SJSA1 (cell line): ENCODE measurements at places on chromosomes 16 and 17. TPM values are rescaled to one million over a fixed set of nuclear protein-coding genes. Genes with fewer than 3 reads are reported as not detected.
A peak's percentile ranks its signal among the peaks of the same experiment; 100 is the strongest.

- no peaks in the 10 kb centered on the region for H3K36me3 ChIP-seq
- H3K4me3 ChIP-seq: no peak overlapping the region
- H3K27ac ChIP-seq: no peak overlapping the region
- DNase-seq: no peak
Observed at GRCh38 chr17:78510141-78511075, 66.8 kb downstream of the DNAH17 start.

GRCh38 chr17:58330997-58331814, 2.6 kb upstream of the TSPOAP1 start:
- no peaks in the 10 kb centered on the region for H3K36me3 ChIP-seq
- H3K4me3 ChIP-seq: peak overlapping the region; percentile 4; the same call in 1 of the 2 replicates
- peaks cover 17% of the 10 kb centered on the region for H3K27me3 ChIP-seq
- DNase-seq: no peak

DNA sequence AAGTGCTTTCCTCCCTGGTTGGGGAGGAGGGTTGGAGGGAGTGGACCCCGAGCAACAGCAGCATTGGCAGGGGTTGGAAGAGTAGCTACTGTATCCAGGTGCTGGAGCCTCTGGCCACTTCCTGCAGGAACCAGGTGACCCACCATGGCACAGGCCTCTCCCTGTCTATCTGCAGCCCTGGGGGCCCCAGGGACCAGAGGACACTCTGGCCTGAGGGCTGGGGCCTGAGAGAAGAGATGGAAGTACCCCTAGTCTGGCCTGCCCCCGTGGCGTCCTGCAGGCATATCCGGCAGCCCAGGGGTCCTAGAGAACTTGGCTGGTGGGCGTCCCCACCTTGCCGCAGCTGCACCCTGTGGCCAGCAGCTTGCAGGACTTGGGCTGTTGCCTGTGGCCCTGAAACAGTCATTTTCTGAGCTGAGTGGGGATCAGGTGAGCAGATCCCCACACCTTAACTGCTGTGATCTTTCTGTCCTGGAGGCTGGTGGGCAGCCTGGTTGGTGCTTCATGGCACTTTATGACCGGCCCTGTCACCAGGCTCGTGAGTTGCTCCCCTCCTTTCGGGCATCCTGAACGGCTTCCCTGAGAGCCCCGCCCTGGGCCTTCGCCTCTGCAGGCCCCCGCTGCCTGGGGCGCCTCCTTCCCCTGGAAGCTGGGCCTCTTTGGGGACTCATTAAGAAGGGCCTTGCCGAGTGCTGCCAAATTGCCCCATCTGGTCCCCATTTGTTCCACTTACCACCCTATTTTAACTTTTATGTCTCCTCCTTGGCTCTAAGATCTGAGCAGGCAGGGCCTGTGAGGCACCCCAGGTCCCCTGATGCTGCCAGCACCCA, 298.6 kb downstream of the SEC14L1 start:
- H3K4me3 ChIP-seq: no peak overlapping the region
- peaks cover 34% of the 10 kb centered on the region for H3K36me3 ChIP-seq
- no peak for DNase-seq

DNA sequence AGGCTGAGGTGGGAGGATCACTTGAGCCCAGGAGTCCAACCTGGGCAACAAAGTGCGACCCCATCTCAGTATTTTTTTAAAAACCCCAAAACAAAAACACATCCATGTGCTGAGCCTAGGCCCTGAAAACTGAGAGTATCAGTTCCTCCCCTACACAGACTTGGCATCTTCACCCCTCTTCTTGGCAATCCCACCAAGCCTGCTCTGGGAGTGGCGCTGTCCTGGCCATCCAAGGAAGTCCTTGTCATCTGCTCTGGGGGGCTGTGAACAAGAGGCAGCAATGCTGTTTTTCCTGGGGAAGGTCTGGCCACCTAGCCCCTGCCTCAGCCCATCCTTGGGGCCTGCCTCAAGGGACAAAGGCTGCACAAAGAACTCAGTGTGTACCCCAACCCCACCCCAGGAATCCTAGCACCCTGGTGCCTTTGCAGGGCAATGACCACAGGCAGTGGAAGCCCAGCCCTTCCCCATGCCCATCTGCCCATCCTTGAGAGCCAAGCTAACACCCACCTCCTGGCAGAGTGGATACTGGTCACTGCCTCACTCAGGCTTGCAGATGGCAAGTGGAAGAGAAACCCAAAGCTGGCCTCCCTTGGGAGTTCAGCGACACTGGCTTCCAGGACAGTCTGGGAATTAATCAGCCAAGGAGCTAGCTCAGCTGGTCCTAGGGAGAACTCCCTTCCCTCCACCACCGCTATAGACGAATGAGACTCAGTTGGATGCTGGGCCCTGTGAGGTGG, 14.8 kb upstream of the GFOD2 start:
- H3K27ac ChIP-seq: no peak overlapping the region
- H3K4me1 ChIP-seq: no peaks in the 10 kb centered on the region
- no peak for DNase-seq
- H3K4me3 ChIP-seq: no peak overlapping the region

- H3K27ac ChIP-seq: peak overlapping the region; percentile 46
- peaks cover 5% of the 10 kb centered on the region; the same call in 1 of the 2 replicates for H3K36me3 ChIP-seq
- peaks cover 11% of the 10 kb centered on the region for H3K4me1 ChIP-seq
- no peak overlapping the region for H3K4me3 ChIP-seq
- H3K27me3 ChIP-seq: no peaks in the 10 kb centered on the region
Observed at GRCh38 chr16:74868501-74868900, 93.9 kb upstream of the FA2H start.

GRCh38 chr17:29577385-29578211, 9.1 kb downstream of the TP53I13 start:
- no peak overlapping the region for H3K4me3 ChIP-seq
- H3K4me1 ChIP-seq: peaks cover 3% of the 10 kb centered on the region; the same call in 1 of the 2 replicates
- peaks cover 76% of the 10 kb centered on the region for H3K36me3 ChIP-seq
- H3K27me3 ChIP-seq: no peaks in the 10 kb centered on the region

DNA sequence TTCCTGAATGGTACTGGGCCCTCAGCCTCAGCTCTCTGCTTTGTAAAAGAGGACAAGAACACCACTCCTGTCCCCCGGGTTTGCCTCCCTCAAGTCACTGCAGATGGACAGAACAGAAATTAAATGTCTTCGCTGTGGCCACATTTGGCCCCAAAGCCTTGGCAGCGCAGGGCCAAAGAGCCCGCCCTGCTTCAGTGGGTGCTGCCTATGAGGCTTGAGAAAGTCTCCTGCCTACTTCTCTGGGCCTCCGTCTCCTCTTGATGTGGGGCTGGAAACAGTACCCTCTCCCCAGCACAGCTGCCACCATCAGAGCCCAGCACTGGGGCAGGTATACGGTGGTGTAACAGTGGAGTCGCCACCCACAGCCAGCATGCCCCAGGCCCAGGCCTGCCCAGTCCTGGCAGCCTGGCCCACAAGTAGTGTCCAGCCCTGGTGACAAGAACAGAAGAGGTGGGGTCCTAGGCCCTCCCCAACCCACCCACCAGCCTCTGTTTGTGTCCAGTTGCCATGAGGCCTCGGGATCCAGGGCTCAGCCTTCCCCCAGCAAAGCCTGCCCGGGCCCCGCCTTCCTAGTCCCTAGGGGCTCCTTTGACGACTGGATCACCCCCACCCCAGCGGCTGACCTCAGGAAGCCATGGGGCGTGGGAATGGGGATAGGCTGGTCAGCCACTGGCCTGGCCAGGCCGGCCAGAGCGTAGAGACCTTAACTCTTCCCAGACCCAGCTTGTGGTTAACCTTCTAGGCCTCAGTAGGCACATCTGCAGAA, 3.9 kb upstream of the TPPP3 start:
- no peak for DNase-seq
- H3K36me3 ChIP-seq: no peaks in the 10 kb centered on the region
- no peak overlapping the region for H3K27ac ChIP-seq
- H3K4me1 ChIP-seq: peaks cover 30% of the 10 kb centered on the region
- no peaks in the 10 kb centered on the region for H3K27me3 ChIP-seq

DNA sequence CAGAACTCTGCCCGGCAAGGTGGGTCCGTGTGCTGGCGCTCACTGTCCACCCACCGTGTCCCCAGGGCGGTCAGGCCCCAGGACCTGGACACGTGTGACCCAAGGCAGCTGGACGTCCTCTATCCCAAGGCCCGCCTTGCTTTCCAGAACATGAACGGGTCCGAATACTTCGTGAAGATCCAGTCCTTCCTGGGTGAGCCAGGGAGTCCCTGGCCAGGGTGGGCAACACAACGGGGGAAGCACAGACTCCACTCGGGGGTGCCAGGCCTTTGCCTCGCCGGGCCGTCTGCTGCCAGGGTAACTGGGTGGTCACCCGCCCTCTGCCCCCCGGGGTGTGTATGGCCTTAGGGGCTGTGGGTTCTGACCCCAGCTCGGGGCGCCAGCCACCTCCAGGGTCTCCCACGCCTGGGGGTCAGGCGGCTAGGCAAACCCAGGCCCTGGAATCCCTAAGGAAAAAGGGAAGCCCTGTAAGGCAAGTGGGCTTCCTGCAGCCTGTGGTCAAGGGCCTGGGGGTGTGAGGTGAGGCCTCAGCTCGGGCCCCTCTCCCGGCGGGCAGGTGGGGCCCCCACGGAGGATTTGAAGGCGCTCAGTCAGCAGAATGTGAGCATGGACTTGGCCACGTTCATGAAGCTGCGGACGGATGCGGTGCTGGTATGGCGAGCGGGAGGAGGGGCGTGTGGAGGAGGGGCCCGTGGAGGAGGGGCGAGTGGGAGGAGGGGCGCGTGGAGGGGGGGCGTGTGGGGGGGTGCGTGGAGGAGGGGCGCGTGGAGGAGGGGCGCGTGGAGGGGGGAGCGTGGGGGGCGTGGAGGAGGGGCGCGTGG, 6.5 kb downstream of the MSLN start:
- no peak overlapping the region for H3K27ac ChIP-seq
- H3K4me3 ChIP-seq: no peak overlapping the region
- 0 out of 2 replicates have a peak, but pooled peaks cover 10% of the 10 kb centered on the region for H3K27me3 ChIP-seq
- no peaks in the 10 kb centered on the region for H3K36me3 ChIP-seq
- no peak for DNase-seq

- no peaks in the 10 kb centered on the region for H3K4me1 ChIP-seq
- no peaks in the 10 kb centered on the region for H3K36me3 ChIP-seq
- H3K4me3 ChIP-seq: no peak overlapping the region
- no peak overlapping the region for H3K27ac ChIP-seq
- H3K27me3 ChIP-seq: no peaks in the 10 kb centered on the region
- DNase-seq: no peak
Observed at GRCh38 chr16:19289811-19290485, 4.4 kb downstream of the CLEC19A start.

KRTAP9-4 gene
- total RNA-seq: not detected in 2 replicates

COPZ2 gene
- 21.1 and 45.2 TPM in 2 replicates for total RNA-seq

DNA sequence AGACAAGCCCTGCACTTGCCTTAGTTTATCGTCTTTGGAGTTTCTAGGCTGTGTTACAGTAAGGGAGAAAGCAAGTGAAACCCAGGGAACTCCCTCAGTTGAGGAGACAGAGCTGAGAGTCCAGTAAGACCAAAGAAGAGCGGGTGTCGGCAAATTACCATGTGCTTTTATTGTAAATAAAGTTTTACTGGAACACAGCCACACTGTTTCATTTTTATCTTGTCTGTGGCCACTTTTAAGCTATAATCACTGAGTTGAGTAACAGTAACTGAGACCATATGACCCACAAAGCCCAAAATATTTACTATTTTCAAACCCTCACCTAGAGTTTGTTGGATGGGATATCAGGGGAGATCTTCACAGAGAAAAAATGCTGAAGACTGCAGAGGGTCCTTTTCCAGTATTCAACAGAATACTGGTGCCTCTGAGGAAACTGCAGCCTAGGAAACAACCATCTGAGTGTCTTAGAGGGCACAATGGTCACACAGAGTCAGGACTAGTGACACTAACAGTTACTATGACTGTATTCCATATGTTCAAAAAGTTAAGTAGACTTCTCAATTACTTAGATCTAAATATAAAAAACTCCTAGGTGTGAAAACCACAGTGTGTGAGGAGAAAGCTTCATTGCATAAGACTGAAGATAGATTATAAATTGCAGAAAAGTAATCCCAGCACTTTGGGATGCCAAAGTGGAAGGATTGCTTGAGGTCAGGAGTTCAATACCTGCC, 351.1 kb upstream of the TBX2 start:
- H3K36me3 ChIP-seq: no peaks in the 10 kb centered on the region
- H3K4me3 ChIP-seq: no peak overlapping the region
- H3K27me3 ChIP-seq: no peaks in the 10 kb centered on the region
- H3K27ac ChIP-seq: no peak overlapping the region

GRCh38 chr17:57662644-57663308, 82.3 kb downstream of the CCDC182 start:
- H3K27ac ChIP-seq: peak overlapping the region; percentile 89
- no peaks in the 10 kb centered on the region for H3K27me3 ChIP-seq
- no peaks in the 10 kb centered on the region for H3K36me3 ChIP-seq
- H3K4me3 ChIP-seq: no peak overlapping the region
- peak; percentile 100 for DNase-seq

DNA sequence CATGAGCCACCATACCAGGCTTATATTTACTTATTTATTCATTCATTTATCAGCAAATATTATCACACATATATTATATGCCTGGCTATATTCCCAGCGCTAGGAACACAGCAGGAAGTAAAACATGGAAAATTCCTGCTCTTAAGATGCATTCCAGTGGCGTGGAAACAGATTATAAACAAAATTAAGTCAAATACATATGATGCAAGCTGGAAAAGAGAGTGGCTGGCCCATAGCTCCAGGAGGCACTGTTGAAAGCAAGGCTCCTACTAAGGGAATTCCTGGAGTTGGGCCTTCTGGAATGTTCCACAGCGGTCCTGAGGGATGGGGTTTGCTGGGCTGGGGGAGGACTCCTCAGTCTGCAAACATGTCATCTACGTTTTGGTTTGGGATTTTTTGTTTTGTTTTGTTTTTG, 18.4 kb downstream of the ADCY9 start:
- no peaks in the 10 kb centered on the region for H3K27me3 ChIP-seq
- H3K4me3 ChIP-seq: no peak overlapping the region
- peaks cover 14% of the 10 kb centered on the region for H3K36me3 ChIP-seq
- H3K4me1 ChIP-seq: peaks cover 16% of the 10 kb centered on the region

NUDT7 gene
- total RNA-seq: 2.8 and 3.0 TPM in 2 replicates

PSMC3IP gene
- total RNA-seq: 18.4 and 22.3 TPM in 2 replicates

DNA sequence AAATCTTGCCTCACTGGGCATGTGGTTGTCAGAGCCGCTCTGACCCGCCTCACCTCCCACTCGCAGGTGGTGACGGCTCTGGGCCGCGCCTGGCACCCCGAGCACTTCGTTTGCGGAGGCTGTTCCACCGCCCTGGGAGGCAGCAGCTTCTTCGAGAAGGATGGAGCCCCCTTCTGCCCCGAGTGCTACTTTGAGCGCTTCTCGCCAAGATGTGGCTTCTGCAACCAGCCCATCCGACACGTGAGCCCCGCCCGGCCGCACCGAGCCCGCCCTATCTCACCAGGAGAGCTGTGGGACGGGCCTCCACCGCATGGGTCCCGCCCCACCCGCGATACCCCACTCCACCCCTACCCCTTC, 4.0 kb downstream of the TGFB1I1 start:
- peaks cover 73% of the 10 kb centered on the region for H3K36me3 ChIP-seq
- H3K27me3 ChIP-seq: no peaks in the 10 kb centered on the region
- DNase-seq: no peak

HNF1B gene
- not detected in 2 replicates for total RNA-seq

- no peaks in the 10 kb centered on the region for H3K4me1 ChIP-seq
- no peak for DNase-seq
- no peak overlapping the region for H3K27ac ChIP-seq
- no peaks in the 10 kb centered on the region for H3K27me3 ChIP-seq
Observed at GRCh38 chr17:11535231-11535630, 63.0 kb upstream of the DNAH9 start.

GRCh38 chr16:7646821-7647500, 314.3 kb downstream of the RBFOX1 start:
- H3K27me3 ChIP-seq: no peaks in the 10 kb centered on the region
- no peaks in the 10 kb centered on the region for H3K36me3 ChIP-seq
- DNase-seq: no peak
- no peak overlapping the region for H3K27ac ChIP-seq
- no peaks in the 10 kb centered on the region for H3K4me1 ChIP-seq
